ENCODE measurements at places on chromosomes 3 and 15.

DNA sequence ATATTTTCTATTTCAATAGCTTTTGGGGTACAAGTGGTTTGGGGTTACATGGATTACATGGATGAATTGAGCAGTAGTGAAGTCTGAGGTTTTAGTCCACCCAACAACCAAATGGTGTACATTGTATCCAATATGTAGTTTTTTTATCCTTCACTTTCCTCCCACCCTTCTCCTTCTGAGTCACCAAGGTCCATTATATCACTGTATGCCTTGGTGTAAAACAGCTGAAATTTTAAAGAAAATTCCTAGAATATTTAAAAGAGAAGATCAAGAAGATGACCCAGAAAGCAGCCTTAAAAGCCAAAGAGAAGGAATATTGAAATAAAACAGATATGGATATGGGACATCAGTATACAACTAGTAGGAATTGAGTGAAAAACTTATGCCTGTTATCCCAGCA is 204.2 kb upstream of the COL8A1 start:
- no peak for DNase-seq

DNA sequence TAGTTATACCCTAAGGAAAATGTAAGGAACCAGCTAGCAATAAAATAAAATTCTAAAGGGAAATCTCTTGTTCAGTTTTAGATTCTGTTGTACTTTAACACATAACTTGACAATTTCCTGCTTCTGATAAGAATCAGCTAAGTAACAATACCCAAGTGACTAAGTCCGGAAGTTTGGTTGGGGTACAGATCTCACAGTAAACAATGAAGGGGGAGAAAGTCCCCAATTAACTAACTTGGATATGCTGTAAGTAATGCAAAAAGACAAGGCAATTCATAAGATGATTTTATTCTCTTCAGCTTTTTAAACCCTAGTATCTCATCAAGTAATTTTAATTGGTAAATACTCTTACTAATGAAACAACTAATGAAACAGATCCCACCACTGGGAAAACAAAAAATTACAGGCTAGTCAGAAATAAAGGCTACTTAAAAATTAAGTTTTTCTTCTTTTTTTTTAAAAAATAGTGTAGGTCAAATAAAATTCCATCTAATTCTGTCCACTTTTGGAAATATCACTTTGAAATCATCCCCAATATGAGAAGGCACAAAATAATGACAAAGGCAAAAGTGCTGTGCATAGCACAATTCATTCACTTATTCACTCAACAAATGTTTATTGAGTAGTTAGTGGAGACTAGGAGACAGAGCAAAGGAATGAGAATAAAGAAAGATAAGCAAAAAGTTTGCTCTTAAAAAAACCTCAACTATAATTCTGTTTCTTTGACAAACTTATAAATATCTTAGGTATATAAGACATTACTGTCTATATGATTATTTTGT is 37.8 kb upstream of the IL20RB start:
- no peak for DNase-seq

DNA sequence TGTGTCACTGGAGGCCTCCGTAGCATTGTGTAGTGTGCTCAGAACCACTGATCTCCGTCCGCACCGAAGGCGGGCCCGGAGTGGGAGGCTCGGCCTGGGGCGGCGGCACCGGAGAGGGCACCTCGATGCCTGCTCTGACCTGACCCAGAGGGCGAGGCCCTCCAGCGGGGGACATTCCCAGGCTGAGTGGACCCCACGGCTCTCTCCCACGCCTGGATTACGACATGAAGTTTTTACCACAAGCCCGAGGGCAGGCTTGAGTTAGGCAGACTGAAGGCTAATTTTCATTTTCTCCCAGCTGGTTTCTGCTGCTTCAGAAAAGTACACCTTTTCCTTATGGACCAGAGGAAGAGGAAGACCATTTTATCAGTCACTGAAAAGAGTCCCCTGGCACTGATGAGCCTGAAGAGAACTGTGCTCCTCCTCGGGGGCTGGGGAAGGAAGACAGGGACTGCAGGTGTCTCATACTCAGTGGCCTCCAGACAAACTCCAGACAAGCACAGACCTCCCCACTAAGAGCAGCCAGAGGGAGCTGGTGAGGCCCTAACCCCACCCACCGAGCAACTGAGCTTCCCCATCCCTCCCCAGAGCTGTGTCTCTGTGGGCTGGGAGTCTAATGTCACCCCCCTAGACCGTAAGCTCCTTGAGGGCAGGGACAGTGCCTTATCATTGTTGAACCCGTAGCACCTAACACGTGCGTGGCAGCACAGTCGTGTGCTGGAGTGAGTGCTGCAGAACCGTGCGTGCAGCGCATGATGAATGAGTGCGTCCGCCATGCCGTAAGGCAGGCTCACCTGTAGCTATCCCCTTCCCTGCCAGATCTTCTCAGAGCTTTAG is 74.5 kb upstream of the BLM start:
- DNase-seq: peak; percentile 34

GRCh38 chr3:99418709-99419108 is 219.7 kb upstream of the COL8A1 start:
- no peak for DNase-seq

- no peak for DNase-seq
These were observed 87.0 kb downstream of the FOXB1 start for GRCh38 chr15:60091157-60091556.

GRCh38 chr3:137171834-137172603 is 214.2 kb downstream of the IL20RB start:
- DNase-seq: no peak

DNA sequence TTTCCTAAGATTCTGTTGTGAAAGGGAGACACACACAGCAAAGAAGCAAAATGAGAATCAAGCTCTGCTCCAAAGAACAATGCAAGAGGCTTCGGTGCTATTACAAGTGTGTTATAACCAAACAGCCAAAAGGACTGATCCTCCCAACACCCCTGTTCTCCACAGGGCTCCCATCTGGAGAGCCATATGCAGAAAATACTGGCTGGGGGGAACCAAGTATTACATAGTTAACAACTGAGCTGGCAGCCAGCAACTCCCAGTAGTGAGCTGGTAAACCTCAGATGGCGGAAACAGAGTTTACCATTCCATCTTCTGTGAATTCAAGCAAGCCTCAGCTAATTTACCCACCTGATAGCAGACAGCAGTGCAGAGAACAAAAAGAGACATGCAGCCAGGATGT is 156.4 kb downstream of the NTRK3 start:
- DNase-seq: no peak

DNA sequence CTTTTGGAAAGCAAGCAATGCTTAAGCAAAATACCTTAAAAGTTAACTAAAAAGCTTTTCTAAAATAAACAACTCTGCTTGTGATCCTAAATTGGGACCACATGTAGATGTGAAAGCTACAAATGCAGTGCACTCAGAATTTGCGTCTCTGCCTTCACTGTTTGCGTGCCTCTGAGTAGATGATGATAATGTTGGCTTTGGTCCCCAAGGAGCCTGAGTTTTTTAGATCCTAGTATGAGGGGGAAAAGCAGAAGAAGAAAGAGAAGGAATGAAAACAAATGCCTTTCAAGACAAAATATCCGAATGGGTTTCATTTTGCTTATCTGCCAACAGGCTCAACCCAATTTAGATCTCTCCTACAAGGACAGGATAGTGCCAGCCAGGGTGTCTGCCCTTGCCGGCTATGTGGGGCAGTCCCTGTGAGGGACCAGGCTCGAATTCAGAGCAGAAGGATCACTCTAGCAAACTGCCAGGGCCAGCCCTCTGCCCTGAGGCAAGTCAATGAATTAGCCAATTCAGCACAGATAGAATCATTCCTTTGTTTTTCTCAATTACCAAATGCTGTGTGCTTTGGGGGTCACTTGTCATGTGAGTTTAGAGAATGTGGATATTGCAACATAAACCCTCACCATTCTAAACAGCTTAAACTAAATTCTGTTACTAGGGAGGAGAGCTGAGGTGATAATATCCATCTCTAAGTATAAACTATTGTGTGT is 28.5 kb downstream of the SCG5 start:
- DNase-seq: no peak

DNA sequence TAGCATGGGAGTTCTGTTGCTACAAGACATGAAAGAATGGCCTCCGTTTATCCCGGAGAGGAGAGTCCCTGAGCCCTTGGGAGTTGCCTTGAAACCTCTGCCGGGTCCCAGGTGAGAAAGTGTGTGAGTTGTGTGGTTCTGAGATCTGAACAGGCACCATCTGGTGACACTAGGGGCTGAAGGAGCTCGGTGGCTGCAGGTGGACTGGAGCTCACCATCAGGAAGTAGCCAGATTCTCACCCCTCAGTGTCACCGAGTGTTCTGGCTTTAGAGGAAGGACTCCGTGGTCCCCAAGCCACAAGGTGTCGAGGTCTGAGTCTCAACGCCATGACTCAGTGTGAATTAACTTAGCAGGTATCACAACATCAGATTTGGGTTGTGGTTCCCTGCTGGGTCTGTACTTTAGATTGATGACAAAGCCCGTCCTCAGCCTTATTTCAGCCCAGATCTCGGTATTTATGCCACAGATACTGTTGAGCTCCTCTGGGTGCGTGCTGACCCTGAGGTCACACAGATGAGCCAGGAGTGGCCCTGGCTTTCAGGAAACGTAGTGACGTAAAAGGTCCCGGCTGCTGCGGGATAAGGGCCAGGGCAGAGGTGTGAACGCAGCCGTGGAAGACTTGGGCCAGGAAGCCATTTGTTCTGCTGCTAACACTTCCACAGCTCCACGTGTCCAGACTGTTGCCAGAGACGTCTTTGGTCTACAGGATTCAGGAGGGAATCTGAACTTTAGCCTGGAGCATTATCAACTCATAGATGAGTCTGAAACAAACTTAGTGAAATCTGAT is 54.4 kb downstream of the PGPEP1L start:
- no peak for DNase-seq

DNA sequence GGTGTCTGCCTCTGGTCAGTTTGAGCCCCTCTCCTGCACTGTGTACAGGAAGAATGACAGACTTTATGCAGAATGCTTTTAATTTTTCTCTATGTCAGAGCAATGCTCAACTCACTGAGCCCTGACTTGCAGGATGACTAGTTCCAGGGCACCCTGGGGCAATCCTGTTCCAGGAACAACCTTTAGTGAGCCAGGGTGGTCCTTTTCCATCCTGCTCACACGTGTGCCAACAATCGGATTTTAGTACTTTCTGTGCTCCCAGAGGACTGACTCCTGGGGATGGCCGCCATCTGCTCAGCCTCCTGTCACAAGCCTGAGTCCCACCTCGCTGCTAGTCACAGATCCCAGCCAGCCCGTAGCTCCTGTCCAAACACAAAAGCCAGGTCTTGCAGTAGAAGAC is 48.2 kb upstream of the ALDH1A3 start:
- no peak for DNase-seq

GRCh38 chr3:194689493-194689944 is 3.8 kb downstream of the FAM43A start:
- DNase-seq: no peak

GRCh38 chr15:52527911-52528563 is 643 bp downstream of the MYO5A start:
- no peak for DNase-seq

DNA sequence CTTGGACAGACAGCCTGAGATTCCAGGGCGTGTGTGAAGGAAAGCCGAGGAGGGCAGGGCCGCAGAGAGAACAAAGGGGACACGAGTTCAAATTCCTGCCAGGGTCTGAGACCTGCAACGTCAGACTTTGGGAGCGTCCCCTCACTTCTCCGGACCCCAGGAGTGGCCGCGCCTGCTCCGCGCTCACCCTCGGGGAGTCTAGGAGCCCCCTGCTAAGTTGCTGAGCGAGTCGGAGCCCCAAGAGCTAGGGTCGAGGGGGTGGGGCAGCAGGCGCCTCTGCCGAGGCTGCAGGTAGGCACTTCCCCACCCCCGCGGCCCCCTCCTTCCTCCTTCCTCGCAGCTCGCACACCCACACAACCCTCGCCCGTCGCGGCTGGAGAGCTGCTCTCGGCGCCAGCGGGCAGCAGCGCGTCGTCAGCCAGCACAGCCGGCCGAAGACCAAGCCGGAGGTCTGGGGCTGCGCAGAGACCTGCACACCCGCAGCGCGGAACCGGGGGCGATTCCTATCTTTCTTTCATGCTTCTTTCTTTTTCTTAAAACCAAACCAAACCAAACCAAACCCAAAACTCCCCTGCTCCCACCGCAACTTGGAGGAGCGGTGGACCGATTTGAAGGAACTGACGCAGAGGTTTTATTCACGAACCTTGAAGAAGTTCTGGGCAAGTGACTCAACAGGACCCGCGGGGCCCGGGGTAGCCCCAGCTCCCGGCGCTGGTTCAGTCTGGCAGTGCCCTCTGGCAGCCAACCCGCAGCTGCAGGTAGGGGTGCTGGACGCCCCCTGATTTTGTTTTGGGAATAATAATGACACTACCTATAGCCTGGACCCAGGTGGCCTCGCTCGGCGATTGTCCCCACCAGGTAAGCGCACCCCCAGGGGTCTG is at the start of gene ANKRD34C:
ANKRD34C (plus strand) TSS at position 352 of the 881 bp plus-strand sequence. CDS start 10,563 bp downstream, outside the sequence.
- no peak for DNase-seq

- DNase-seq: no peak
These were observed 199.4 kb downstream of the KCNH8 start for GRCh38 chr3:19347671-19348070.

DNA sequence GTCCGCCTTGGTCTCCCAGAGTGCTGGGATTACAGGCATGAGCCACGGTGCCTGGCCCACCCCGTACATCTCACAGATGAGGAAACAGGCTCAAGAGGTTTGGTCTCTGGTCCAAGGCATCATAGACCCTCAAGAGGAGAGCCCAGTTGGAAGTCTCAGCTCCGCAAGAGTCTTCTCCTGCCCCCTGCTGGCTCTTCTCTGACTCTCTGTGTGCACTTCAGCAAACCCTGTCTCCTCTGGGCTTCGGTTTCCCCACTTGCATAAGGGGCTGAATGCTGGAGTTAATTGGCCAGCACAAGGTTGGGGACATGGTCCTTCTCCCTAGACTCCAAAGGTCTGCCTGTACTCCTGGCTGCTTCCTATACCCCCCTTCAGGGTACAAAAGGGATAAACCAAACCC is 3.9 kb downstream of the MST1R start:
- peak; percentile 65 for DNase-seq

DNA sequence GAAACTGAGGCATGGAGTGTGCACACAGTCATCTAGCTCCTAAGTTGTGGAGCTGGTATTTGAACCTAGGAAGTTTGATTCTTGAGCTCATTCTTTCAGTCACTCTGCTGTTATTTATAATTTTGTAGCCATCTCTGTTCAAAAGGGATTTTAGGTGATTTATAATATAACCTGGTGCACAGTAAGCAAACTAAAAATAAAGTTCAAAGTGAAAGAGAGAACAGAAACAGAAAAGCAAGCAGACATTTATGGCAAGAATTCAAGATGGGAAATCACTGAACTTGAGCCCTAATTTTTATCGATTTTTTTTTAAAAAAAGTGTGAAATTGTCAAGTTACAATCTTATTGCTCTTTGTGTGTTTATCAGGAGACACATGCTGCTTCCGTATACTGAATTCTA is 71.4 kb upstream of the SLC7A14 start:
- no peak for DNase-seq

DNA sequence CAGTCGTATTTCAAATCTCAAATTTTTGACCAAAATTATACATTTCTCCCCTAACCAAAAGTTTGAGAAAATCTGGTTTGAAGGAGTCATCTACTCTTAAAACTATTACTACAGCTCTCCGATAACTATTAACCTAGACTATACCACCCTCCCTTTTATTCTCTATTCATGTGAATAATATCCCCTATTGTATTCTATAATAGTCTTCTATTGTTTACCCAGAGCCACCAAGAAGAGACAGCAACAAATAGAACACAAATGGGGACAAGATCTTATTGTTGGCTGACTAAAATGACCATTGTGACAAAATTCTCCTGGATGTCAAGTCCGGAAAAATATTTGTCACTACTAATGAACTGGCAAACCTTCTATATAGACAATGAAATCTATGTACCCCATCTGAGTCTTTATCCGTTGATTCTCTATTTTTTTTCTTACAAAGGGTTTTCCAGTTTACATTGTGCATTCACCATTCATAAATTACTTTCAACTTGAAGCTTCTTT is 618.0 kb downstream of the CADM2 start:
- no peak for DNase-seq
